CD4-positive, alpha-beta T cell treated with Interleukin-6 at 100 ng/mL for 8 hours (primary cell): ENCODE measurements at places on chromosomes 11 and 22.

- no peak for DNase-seq
These were observed 38.8 kb upstream of the POU2AF1 start for GRCh38 chr11:111417766-111418435.

GRCh38 chr11:67045314-67045713, 11.3 kb upstream of the RHOD start:
- DNase-seq: no peak

- no peak for DNase-seq
These were observed 662.2 kb upstream of the CNTN5 start for GRCh38 chr11:98358551-98358950.

- DNase-seq: no peak
These were observed 67.8 kb upstream of the CSNK2A3 start for GRCh38 chr11:11420899-11421285.

GRCh38 chr11:2631161-2631560, 68.6 kb downstream of the KCNQ1OT1 start:
- no peak for DNase-seq

- DNase-seq: no peak
These were observed 28.0 kb downstream of the TRIM66 start for GRCh38 chr11:8654503-8654902.

DNA sequence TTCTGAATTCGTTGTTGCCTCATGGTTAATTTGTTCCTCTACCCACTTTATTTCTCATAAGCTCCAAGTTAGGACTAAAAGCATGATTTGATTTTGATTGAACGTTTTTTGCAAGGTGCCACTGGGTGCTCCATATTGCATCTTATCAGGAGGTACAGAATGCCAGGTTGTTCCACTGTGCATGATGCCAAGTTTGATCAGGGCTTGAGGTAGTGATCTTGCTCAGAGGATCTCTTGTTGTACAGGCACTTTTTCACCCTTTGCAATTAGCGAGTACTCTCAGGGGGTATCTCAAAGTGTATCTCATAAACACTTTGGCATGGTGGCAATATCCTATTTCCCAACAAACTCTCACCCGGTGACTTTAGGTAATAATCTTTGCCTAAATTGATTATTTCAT, 4.0 kb downstream of the GRAP2 start:
- DNase-seq: no peak

- no peak for DNase-seq
These were observed 20.9 kb downstream of the OR5J2 start for GRCh38 chr11:56197367-56197766.

GRCh38 chr11:19087658-19088057, 27.1 kb upstream of the MRGPRX2 start:
- DNase-seq: no peak

DNA sequence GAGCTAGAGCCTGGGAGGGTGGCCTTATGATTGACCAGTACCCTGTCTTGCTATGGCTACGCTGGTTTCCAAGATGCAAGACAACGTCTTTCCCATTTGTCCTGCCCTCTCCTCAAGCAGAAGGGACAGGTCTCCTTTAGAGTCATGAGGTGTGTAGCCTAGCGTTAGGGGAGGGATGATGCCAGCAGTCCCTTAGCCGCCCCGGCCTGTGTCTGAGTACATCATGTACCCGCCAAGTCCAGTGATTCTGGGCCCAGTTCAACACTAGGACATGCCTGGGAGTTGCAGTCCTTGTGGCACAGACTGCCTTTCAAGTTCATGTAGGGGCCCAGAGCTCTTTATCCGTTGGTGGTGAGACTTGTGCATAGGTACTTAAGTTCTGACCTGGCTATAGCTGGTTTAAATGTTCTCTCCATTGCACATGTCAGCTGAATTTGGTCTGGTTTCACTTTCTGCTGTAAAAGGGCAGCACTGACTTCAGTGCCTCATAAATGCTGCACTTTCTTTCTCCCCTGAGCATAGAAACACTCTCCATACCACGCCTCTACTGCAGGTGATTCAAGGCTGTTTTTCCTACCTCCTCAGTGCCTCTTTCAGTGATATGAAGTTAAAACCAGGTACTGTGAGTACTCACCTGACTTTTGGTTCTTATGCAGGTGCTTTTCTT, 151.1 kb downstream of the METTL15 start:
- DNase-seq: no peak

DNA sequence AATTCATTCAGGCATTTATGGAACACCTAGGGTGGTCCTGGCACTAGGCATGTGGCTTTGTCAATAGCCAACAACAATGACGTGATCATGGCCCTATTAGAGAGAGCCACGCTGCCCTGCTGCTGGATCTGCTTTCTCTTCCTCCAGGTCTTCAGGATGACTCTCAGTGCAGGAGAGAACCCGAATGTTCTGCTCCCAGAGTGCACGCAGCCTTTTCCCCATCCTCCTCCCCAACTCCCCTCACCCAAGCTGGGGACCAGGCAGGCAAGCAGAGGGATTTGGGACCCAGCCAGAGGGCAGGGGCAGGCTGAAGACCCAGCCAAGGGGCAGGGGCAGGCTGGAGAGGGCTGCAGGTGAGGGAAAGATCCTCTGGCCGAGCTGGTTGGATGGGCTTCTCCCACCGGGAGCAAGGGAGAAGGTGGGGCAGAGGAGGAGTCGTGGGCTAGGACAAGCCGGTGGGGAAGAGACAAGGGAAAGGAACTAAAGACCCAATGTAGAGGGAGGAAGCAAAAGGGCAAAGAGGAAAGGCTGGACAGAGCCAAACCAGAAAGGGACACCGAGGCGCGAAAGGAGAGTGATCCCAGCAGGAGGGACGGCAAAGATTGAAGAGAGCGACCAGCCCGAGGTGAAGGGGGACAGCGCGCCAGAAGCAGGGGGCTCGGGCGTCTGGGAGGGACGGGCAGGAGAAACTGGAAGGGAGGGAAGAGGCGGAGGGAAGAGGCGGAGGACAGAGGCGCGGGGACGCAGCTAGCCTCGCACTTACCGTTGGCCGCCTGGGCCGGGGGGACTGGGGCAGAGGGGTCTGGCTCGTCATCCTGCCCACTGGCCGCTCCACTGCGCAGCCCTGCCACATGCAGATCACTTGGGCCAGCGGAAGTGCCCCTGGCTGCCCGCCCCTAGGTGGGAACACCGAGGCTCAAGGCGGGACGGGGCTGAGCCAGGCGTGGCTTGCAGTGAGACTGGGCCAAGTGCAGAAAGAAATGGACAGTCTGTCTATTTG, at the start of gene KCTD14:
Gene KCTD14 (minus strand): TSS at position 880 of the 1,000 bp plus-strand sequence. CDS start 27 bp downstream, at position 853.
- no peak for DNase-seq

DNA sequence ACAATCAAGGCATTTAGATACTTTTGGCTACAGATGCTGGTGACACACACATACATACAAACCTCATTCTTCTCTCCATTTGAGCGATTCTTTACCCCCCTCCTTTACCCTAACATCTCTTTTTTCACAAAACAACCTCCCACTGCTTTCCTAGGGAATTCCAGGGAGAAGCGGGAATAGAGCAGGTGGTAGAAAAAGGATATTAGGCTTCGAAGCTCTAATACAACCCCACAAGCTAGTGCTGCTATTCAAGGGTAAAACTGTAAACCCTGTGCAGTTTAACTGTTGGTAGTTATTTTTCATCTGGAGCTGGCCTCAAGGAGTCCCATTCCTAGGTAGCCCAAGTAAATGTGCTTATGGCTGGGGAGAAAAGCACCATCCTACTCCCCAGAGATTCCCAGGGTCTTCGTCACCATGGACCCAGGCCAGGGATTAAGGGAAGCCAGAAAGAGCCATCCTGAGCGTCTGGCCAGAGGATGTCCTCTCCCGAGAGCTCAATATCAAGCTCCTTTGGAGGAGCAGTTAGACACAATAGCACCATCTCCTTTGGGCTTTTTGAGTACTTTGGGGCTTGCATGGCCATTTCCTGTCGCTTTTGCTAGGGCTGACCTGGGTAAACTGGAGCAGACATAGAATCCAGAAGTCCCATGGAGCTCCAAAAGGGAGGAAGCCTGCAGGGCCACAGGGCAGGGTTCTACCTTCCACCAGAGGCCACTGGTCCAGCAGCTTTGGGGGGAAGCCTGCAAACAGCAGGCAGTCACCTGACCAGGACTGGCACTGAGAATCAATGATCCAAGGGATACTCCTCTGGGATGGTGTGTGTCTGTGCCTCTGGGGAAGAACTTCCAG, 3.1 kb downstream of the MAML2 start:
- DNase-seq: no peak

GRCh38 chr11:45373506-45374035, 87.4 kb upstream of the SYT13 start:
- no peak for DNase-seq

DNA sequence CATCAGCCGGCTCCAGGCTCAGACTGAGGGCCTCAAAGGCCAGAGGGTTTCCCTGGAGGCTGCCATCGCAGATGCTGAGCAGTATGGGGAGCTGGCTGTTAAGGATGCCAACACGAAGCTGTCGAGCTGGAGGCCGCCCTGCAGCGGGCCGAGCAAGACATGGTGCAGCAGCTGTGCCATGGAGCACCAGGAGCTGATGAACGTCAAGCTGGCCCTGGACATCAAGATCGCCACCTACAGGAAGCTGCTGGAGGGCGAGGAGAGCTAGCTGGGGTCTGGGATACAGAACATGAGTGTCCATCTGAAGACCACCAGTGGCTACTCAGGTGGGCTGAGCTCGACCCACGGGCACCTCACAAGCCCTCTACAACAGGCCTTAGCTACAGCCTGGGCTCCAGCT, 4.0 kb upstream of the SCUBE2 start:
- DNase-seq: no peak

- DNase-seq: no peak
These were observed 30.9 kb downstream of the INSC start for GRCh38 chr11:15145615-15146014.

DNA sequence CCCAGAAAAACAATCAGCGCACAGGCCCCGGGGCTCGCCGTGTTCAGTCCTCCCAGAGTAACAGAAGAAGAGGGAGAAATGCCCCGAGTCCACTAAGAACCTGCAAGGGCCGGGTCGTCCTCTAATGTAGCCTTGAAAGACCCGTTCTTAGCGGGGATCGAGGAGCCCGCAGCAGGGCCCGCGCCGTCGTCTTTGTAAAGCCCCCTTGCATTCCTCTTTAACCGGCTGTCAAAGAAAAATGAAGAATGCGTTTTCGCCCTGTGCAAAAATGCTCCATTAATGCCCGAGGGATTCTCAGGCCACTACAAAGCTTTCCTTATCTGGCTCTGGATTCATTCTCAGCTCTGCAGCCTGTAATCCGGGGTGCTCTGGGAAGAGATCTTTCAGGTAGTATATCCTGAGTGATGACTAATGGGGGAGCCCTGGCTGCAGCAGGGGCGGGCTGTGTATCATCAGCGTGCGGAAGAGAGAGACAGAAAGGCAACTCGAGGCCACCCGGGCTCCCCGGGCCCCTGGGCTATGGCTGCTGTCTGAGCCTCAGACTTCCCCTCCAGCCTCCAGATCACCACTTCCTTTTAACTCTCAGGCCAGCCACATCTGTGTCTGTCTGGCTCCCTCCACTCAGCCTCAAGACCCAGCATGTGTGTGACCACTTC, 78.2 kb downstream of the FBLN1 start:
- DNase-seq: no peak

- DNase-seq: peak; percentile 65
These were observed 8.2 kb downstream of the PHF21A start for GRCh38 chr11:46112961-46113607.

DNA sequence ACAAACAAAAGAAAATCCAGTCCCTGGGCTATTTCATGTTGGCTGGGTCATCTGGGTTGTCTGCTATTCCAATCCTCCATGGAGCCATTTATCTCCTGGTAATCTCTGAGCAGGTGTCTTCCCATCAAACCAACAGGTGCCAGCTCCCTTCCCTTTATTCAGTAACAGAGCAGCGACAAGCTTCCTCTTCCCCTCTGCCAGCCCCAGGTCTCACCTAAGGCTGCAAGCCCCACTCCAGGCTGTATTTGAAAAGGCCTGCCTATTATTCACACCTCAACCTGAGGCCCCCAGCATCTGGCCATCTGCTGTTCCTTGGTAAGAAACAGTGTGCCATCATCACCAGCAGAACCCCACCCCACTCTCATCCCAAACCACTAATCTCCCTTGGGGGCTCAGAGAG, 436.2 kb downstream of the BUD13 start:
- no peak for DNase-seq

DNA sequence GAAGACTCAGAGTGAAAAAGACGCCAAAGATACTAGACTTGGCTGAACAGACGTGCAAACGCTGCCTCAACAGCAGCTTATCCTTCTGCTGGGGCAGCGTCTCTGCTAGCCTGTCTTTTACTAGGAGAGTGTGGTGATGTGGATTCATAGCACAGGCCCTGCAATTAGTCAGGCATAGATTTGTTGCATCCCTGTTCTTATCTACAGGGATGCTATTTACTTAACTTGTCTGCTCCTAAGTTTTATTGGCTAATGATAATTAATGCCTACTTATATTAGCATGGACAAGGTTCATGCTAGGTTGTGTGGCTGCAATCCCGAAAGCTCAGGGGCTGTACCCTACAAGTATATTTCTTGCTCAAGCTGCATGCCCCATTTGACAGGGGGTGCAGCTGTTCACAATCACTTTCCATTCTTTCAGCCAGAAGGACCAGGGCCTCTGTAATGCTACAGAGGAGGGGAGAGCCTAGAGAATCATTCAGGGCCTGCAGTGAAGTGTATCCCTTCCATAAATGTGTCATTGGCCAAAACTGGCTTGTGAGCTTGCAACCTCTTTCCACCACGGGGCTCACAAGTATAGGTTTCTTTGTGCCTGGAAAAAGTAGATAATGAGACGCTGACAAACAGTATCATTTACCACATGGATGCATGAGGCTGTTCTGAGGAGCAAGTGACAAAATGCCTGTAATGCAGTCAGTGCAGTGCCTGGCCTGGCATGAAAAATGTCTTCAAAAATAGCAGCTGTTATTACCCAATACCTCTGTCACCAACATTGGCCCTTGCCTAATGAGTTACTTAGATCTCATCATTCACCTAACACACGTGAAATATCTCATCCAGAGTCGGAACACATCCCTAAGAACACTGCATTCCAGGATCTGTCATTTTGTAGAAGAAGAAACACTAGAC, 685.8 kb upstream of the API5 start:
- no peak for DNase-seq

DNA sequence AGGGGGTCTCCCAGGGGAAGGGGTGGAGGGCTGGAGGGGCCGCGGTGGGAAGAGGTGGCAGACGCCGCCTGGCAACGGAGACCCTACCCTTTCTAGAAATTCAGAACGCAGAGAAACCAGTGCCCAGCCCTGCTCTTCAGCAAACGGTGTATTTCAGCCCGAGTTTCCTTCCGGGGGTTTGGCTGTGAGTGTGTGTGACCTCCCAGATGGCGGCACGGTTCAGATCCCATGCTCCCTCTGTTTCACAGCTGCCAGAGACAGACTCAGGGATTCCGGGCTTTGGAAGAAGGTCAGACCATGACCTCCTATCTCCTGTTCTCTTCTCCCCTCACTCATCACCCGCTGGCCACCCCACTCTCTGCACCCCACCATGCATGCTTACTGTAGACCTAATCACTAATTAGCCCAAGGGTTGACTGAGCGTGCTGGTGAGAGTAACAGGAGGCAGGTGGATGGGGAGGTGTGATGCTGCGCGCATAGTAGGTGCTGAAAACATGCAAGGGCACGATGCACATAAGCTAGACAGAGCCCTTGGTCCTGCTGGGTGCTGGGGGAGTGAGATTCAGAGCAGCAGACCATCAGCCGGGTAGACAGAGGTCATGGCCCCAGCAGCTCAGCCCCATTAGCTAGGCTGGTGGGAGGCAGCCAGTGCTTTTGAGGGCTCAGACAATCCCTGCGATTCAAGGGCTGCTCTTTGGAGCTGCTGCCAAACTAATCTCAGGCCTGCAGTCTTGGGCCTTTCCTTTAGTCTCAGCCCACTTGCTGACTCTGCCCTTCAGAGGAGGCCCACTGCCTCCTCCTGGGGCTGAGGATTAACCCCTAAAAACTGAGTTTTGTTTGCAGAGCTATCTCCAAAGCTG, 256.5 kb upstream of the CADM1 start:
- no peak for DNase-seq
